ENCODE measurements at places on chromosomes 3 and 15.

GRCh38 chr3:112767177-112767576 is 79.5 kb downstream of the CD200R1L start:
- no peak for DNase-seq

- DNase-seq = no peak
Observed at GRCh38 chr3:9198899-9199335, 50.5 kb downstream of the SRGAP3 start.

DNA sequence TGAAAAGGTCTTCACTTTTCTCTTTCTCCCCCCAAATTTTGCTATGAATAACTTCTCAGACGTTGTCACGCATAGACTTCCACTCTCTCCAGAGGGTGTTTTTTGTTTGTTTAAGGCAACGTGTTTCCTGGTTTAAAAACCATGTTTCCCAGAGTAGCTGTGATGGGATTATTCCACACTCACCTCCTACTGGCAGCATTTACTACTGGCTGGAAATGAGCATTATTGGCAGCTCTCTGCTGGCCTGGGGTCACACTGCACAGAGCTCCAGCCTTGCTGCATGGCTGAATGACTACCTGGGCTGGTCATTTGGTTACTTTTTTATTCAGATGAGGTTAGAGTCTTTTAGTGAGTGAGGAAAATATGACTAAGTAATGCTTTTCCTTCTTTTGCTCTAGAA is 65.2 kb downstream of the RARB start:
- DNase-seq = no peak

- no peak for DNase-seq
Observed at GRCh38 chr3:159280386-159281191, 478.7 kb downstream of the MFSD1 start.

DNA sequence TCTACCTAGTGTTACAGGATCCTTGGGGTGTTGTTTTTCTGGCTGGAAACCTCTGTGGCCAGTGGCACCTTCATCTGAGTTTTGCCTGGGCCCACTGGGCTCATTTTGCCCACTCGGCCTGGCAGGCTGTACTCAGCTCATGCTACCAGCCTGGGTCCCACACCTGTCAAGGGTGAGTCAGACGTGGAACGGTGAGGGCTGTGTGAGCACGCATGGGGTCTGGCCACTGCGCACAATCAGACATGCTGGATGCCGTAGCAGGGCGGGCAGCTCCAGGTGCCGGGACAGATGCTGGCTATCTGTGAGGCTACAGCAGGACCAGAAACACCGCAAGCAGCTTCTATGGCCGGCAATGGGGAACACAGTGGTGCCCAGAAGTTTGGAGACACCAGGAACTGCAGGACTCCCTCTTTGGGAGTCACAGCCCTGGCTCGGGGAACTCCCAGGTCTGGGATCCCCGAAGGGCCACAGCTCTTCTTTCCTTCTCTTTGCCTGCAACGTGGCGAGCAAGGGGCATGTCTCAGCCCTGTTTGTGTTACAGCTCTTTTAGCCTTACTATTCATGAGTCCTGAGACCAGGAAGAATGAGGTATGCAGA is 35.9 kb upstream of the DNAJC13 start:
- no peak for DNase-seq

DNA sequence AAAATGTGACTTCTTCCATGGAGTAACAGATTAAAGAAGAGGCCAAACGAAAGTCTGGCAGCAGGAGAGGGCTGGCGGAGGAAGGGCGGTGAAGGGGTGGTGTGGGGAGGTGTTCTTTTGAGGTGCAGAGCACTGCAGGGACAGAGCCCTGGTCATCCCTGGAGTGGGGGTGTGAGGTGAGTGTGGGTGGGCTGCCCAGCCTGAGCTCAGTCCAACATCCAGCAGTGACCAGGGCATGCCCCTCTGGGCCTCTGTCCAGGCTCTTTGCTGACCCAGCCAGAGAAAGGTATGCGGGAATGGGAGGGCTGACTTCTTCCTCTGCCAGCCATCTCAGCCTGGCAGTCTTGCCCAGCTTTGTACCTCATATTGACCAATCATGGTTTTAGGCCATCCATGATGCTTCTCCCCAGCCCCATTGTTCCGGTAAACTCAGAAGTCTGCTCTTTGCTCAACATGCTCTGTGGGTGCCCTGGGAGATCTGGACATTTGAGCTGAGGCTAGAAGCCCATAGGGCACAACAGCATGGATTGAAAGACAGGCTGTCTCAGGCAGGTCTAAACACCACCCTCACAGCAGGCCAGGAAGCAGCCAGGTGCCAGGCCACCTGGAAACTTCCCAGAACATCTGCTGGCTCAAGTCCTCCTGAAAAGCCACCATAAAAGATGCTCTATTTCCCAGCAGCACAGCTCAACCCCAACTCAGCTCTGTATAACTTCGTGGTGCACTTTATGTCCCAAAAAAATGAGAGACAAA is 25.9 kb upstream of the CXCR6 start:
- DNase-seq = no peak

- no peak for DNase-seq
Observed at GRCh38 chr3:132318451-132318850, 1.2 kb downstream of the ACP3 start.

GRCh38 chr3:133464573-133464972 is 64.7 kb downstream of the BFSP2 start:
- no peak for DNase-seq

Data from HuH-7.5 (cell line).